Osteocyte (in vitro differentiated cells): ENCODE measurements at places on chromosomes 1 and 21.

DNA sequence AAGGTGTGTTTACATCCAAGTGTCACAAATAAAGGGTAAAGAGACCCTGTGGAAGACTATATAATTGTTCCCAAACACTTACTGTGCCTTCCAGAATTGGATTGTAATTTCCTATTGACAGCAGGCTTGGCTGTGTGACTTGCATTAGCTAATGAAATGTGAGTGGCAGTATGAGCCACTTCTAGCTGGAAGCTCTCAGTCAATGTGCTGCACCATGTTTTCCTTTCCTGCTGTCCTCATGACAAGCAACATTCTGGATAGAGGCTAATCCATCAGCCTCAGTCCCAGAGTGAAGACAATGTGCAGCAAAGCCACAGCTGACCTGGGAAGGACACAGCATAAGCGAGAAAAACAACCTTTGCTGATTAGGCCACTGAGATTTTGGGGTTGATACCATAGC lies 5.9 kb upstream of the FOXJ3 start:
- no peak for DNase-seq

GRCh38 chr1:227215863-227216510 lies 102.3 kb downstream of the CDC42BPA start:
- no peak for DNase-seq

DNA sequence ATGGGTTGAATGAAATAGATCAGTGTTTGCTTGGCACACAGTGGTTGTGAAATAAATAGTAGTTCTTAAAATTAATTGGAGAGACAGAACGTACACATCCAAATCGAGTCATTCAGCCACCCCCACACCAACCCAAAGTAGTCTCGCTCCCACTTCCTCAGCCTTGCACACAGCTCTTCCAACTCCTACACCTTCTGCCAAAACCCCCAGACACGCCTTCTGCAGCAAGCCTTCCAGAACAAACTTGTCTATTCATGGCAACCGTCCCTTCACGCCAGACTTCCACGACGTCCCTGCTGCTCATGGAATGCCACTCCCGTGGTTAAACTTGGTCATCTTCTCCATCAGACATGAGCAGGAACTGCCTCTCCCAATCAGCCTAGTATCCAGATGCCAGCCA lies 37.5 kb upstream of the RD3 start:
- DNase-seq = no peak

DNA sequence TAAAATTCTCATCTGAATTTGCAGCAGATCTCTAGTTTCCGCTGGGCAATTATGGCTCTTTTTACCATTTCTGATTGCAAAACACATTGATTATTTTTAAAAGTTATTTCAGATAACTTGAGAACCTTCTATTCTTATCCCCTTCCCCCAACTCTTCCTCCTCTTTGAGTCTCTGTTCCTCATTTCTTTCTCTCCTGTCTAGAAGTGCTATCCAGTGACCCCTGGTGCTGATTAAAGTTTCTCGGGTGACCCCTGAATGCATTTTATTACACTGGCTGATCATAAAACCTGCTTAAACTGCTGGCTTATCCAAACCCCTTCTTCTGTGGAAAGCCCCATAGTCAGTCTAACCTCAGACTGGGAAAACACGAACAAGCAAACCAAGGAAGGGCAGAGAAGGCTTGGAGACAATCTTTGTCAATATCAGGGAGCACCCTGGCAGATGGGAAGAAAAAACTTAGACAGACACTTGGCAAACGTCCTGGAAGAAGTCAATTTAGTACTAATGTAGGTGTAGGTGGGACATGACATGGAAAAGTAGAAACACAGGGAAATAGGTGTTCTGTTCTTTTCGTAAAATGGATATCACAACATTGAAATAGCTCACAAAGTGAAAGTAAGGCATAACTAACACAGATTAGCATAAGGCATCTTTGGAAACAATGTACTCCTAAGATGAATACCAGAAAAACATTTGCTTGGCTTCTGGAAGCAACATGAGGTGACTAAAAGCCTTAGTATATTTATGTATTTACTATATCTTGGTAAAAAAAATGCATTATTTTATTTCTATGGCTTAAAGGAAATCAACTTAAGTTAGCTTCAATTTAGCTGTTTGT lies 61.4 kb downstream of the GORAB start:
- no peak for DNase-seq
